ENCODE measurements at places on chromosomes 5 and 9.

- no peak for DNase-seq
Observed at GRCh38 chr9:27599102-27599869, 26.0 kb upstream of the C9orf72 start.

DNA sequence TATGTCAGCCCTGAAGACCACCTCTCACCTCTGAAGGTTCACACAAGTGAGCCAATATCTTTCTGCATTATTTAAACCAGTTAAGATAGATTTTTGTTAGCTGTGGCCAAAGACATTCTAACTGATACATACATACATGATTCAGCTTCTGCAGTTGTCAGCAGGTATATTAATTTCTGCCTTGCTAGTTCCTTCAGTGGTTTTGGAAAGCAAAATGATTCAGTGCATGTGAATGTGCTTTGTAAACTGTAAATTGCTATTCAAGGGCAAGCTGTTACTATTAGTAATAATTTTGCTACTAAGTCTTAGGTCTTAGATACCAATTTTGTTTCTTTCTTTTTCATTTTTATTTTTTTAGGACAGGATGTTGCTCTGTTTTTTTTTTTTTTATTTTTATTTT lies 89.2 kb upstream of the ERBIN start:
- no peak for DNase-seq

- DNase-seq, result no peak
Observed at GRCh38 chr5:149644629-149645028, 63.3 kb downstream of the ARHGEF37 start.

- no peak for DNase-seq
Observed at GRCh38 chr5:140391312-140391711, 10.3 kb upstream of the ANKHD1 start.

- DNase-seq, result no peak
Observed at GRCh38 chr5:21831145-21831787, 1021.9 kb downstream of the CDH12 start.

GRCh38 chr5:173907686-173908371 lies 19.7 kb downstream of the CPEB4 start:
- DNase-seq, result no peak

- DNase-seq, result no peak
Observed at GRCh38 chr9:135818718-135819475, 88.4 kb downstream of the CAMSAP1 start.

- no peak for DNase-seq
Observed at GRCh38 chr5:80142996-80143395, 107.8 kb downstream of the THBS4 start.

- DNase-seq, result no peak
Observed at GRCh38 chr9:117887383-117887782, 183.2 kb downstream of the TLR4 start.

DNA sequence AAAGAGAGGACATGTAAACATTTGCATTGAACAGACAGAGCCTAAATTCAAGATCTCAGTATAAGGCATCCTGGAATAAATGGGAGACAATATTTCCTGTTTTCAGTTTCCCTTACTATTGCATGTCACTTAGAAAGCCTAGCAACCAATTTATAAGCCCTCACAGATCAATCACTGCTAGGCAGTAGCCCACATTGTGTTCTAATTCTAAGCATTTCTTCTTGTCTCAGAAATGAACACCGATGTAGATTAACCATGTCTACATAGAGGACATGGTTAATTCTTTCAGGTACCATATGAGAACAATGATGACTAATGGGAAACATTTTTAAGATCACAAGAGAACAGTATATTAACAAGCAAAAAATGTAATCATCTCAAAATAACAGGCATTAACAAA lies 79.6 kb upstream of the HMHB1 start:
- no peak for DNase-seq

DNA sequence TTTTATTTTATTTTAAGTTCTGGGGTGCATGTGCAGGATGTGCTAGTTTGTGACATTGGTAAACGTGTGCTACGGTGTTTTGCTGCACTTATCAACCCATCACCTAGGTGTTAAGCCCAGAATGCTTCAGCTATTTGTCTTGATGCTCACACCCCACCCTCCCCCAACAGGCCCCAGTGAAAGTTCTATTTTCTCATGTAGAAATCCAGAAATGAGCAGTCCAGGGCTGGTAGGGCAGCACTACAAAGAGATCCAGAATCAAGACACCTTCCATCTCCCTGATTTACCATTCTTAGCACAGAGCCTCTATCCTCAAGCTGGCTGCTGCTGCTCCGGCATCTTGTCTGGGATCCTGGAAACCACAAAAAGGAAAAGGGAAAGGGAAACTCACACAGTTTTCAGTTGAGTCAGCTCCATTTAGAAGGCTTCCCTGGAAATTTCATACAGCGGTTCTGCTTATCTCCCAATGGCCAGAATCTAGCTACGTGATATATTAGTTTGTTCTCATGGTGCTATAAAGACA lies 85.4 kb upstream of the SMARCA2 start:
- no peak for DNase-seq

DNA sequence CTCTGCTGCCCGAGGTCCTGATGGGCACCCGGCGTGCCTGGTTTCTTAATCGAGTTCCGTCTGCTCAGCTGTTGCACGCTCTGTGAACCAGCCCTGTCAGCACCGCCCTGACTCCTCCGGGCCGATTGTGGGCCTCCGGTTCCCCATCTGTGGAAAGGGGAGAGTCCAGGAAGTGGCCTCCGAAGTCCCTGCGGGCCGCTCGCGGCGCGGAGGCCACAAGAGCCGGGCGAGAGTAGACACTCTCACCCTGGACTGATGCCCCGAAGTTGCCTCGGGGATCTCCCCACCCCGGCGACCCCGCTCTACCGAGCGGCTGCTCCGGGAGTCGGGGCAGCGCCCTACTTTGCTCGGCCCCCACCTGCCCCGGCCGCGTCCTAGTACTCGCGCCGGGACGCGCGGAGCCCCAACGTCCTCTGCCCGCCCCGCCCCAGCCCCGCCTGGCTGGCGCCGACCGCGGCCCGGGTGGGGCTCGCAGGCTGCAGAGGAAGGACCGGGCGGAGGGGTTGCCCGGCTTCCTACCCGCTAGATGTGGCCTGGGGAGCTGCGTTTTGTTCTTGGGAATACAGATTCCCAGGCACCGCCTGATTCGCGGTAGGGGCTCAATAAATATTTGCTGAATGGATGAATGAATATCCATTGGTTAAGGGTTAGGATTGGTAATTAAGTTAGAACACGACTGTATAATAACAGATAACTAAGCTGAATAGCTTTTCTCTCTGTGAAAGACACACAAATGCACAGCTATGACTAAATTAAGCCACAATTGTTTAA lies 935 bp upstream of the ZNF367 start:
- peak; percentile 11 for DNase-seq

DNA sequence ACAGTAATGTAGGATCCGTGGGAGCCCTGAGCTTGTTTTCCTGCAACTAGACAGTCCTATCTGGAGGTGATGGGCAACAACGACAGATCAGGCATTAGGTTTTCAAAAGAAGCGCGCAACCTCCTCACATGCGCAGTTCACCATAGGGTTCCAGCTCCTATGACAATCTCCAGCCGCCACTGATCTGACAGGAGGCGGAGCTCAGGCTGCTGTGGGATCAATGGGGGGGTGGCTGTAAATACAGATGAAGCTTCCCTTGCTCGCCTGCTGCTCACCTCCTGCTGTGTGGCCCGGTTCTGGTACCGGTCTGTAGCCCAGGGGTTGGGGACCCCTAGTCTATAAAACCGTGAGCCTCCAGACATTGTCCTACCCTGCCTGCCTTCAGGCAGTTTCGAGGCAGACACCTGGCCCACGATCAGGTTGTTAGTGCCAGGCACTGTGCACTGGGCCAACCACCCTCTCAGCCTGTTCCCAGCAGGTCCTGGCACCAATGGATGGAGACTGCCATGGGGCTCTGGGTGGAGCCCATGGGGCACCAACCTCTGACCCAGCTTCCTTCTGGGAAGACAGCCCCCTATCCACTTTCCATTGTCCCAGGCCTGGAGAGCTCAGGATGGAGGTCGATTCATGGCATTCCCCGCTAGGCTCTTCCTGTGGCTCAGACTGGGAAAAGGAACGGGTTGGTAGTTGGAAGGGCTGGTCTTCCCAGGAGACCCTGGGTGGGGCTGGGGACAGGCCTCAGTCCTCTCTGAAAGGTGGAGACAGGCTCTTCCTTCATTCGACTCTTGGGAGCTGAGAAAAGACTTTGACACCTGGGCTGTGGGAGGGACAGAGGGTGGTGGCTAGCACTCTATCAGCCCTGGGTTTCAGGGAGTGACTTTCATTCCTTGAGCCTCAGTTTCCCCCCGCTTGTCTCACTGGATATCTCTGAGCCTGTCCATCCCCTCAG lies 1.7 kb downstream of the ENDOG start:
- no peak for DNase-seq

DNA sequence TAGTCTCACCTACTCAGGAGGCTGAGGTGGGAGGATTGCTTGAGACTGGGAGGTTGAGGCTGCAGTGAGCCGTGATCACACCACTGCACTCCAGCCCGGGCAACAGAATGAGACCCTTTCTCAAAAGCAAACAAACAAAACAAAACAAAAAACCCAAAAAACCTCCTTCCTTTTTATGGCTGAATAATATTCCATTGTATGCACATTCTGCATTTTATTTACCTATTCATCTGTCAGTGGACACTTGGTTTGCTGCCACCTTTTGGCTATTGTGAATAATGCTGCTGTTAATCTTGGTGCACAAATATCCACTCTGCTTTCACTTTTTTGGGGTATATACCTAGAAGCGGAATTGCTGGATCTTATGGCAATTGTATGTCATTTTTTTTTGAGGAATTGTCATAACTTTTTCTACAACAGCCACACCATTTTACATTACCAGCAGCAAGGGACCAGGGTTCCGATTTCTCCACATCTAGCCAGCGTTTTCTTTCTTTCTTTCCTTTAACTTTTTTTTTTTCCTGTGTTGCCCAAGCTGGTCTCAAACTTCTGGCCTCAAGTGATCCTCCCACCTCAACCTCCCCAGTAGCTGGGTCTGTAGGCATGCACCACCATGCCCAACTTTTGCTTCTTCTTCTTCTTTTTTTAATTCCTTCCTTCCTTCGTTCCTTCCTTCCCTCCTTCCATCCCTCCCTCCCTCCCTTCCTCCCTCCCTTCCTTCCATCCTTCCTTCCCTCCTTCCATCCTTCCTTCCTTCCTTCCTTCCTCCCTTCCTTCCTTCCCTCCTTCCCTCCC lies 30.6 kb downstream of the NKX2-5 start:
- no peak for DNase-seq

DNA sequence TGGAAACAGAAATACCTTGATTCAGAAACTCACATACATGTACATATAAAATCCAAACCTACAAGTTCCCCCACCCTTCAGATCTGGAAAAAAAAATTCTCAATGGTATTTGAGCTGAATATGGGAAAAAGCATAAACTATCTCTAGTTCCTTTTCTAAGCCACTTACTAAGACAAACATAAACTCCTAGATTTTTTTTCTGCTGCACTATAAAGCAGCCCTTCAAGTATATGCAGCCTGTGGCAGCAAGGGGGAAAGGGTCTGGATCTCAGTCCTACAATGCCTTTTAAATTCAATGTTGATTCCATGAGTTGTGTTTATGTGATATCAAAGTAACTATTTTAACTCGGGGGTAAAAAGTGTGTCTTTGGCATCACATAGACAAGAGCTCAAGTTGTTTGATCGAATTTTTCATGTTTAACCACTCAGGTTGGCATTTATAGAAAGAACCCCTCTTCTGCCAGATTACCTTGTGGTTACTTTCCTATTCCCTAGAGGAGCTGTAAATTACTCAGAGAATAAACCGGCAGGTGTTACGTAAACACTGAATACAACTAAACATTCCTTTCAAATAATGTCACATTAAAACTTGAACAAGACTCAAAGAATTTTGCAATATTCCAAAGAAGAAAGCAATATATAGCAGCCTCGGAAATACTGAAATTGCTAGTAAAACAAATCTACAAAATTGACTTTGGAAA lies 91.8 kb upstream of the FER start:
- DNase-seq, result no peak

DNA sequence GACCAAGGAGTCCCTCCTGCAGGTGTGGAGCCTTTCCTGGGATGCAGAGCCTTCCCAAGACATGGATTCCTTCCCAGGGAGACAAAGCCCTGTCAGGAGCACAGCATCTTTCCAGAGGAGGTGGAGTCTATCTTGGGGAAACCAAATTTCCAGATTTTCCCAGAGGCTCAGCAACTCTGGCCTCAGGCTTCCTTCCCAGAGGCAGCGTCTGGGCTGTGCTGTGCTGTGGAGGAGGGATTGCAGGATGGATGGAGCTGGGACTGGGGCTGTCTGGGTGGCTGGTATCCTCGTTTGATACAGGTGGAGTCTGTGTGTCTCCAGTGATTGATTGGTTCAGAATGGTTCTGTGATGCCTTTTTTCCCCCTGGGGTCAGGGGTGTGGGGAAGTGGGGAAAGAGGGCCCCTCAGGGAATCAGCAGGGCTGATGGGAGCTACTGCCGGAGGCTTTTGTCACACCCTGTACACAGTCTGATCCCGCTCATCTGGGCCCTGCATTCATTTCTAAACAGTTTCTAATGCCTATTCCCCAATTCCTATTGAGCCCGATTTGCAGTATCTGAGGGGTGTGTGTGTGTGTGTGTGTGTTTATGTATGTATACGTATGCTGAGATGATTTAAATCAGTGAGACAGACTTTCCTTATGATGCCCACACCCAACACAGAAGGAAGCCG lies 16.0 kb downstream of the OR13J1 start:
- no peak for DNase-seq

DNA sequence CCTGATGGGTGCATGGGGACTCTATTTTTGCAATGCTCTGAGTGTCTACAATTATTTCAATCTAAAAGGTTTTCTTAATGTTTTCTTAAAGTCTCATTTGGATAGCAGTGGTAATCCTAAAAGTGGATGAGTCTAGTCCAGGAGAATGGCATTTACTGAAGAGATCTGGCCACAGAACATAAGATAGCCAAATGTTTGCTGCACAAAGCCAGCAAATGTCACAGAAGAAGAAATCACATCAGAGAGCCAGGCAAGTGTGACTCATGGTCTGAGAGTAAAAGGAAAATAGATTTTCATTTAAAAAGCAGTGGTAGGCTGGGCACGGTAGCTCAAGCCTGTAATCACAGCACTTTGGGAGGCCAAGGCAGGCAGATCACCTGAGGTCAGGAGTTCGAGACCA lies 352.7 kb upstream of the GRAMD2B start:
- no peak for DNase-seq

GRCh38 chr9:134433101-134433500 lies 106.8 kb downstream of the RXRA start:
- no peak for DNase-seq

- DNase-seq, result no peak
Observed at GRCh38 chr5:151033217-151033934, 13.0 kb downstream of the GPX3 start.

DNA sequence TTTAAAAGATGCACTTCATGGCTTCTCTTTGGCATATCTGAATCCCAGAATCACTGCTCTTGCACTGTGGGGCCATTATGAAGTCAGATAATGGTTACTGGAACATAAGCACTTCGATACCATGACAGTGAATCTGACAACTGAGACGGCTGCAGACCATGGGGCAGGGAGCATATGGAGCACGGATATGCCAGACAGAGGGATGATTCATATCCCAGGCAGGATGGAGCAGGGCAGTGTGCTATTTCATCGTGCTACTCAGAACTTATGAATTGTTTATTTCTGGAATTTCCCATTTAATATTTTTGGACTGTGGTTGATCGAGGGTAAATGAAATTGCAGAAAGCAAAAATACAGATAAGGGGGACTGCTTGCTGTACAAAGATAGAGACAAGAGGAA lies 145.0 kb downstream of the EGFLAM start:
- DNase-seq, result no peak
